ENCODE measurements at places on chromosomes 1 and 21. TPM values are rescaled to one million over a fixed set of nuclear protein-coding genes. Genes with fewer than 3 reads are reported as not detected.

DNA sequence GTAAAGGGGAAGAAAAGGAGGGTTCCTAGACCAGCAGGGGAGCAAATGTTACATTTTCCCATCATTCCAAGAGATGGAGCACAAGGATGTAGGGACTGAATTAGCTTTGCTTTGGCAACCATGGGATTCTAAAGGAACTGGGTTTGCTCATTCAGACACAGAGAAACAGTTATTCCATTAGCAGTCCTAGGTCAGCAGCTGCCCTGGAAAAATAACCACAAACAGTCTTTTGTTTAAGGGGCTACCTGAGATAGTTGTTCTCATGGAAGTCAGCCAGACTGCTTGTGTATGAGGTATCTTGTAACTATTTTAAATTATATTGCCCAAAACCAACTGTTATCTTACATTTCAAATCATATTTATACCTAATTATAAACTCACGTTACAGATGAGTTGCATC lies 58.4 kb upstream of the VCAM1 start:
- no peak overlapping the region for H3K4me3 ChIP-seq
- no peaks in the 10 kb centered on the region for H3K27me3 ChIP-seq
- H3K4me1 ChIP-seq = no peaks in the 10 kb centered on the region
- no peak for DNase-seq
- H3K36me3 ChIP-seq = no peaks in the 10 kb centered on the region
- H3K27ac ChIP-seq = no peak overlapping the region

DNA sequence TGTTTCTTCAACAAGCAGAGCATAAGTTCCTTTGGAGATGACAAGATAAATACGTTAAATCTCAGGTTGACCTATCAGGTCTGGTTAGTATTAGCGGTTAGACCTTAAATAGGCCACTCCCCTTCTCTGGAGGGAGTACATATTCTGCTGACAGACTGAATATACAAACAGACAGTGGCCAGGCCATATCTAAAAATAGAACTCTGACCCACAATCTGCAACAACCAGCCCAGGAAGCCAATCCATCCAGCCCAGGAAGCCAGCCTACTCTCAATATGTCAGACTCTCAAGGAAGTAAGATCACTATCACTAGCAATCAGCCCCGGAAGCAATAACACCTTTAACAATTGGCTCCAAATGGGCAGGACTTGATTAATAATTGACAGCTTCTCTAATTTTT lies 6.7 kb downstream of the IL20 start:
- no peak overlapping the region for H3K27ac ChIP-seq
- DNase-seq = no peak
- H3K4me3 ChIP-seq = no peak overlapping the region
- H3K4me1 ChIP-seq = no peaks in the 10 kb centered on the region
- no peaks in the 10 kb centered on the region for H3K27me3 ChIP-seq

GRCh38 chr1:16122916-16123315 lies 33.0 kb downstream of the EPHA2 start:
- DNase-seq = peak; percentile 69
- no peaks in the 10 kb centered on the region for H3K36me3 ChIP-seq
- H3K4me1 ChIP-seq = no peaks in the 10 kb centered on the region
- no peak overlapping the region for H3K4me3 ChIP-seq

- no peaks in the 10 kb centered on the region for H3K27me3 ChIP-seq
- DNase-seq = no peak
- H3K36me3 ChIP-seq = no peaks in the 10 kb centered on the region
- peak overlapping the region; percentile 61 for H3K27ac ChIP-seq
Observed at GRCh38 chr21:42056468-42056867, 14.6 kb upstream of the UMODL1 start.

DNA sequence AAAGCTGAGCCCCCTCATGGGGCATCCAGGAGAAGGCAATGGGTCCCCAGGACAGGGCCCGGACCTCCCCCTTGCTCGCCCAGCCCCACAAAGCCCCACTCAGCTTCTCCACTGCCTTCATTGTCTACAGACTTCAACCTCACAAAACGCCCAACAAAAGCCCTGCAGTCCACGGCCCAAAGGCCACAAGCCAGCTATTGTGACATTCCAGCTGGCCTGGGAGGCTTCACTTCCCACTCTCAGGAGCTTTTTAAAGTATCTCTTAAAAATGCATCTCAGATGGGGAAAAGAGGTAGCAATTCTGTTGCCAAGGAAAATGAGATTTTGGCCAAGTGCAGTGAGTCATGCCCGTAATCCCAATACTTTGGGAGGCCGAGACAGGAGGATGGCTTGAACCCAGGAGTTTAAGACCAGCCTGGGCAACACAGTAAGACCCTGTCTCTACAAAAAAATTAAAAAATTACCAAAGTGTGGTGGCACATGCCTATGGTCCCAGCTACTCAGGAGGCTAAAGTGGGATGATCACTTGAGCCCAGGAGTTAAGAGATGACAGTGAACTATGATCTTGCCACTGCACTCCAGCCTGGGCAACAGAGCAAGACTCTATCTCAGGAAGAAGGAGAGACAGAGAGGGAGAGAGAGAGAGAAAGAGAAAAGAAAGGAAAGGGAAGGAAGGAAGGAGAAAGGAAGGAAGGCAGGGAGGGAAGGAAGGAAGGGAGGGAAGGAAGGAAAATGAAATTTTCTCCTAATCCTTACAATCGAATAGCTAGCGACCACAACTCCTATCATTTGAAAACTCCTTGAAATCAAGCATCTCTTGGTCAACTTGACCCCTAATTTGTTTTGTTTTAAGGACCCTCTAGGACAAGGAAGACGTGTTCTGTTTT lies 31.4 kb upstream of the TARDBP start:
- peak overlapping the region; percentile 38 for H3K4me3 ChIP-seq
- H3K4me1 ChIP-seq = peaks cover 6% of the 10 kb centered on the region
- DNase-seq = no peak
- no peaks in the 10 kb centered on the region for H3K36me3 ChIP-seq
- H3K27me3 ChIP-seq = no peaks in the 10 kb centered on the region

GRCh38 chr1:25821630-25822091 lies 1.9 kb downstream of the MTFR1L start:
- H3K27me3 ChIP-seq = no peaks in the 10 kb centered on the region
- H3K4me3 ChIP-seq = peak overlapping the region; percentile 88
- no peaks in the 10 kb centered on the region for H3K36me3 ChIP-seq
- DNase-seq = no peak
- no peak overlapping the region for H3K27ac ChIP-seq

GRCh38 chr1:109477821-109478220 lies 5.9 kb upstream of the ATXN7L2 start:
- H3K4me3 ChIP-seq = no peak overlapping the region
- H3K4me1 ChIP-seq = no peaks in the 10 kb centered on the region
- no peaks in the 10 kb centered on the region for H3K27me3 ChIP-seq

KCNH1 gene
- not detected for total RNA-seq

REN gene
- not detected for total RNA-seq

FGGY gene
- total RNA-seq = 16.2 TPM

AMY1A gene
- not detected for total RNA-seq

CFH gene
- 82.3 TPM for total RNA-seq

GPR3 gene
- 0.66 TPM for total RNA-seq

HHIPL2 gene
- 0.98 TPM for total RNA-seq

FCRL2 gene
- 0.66 TPM for total RNA-seq

DYRK3 gene
- total RNA-seq = 7.8 TPM

LCE2A gene
- not detected for total RNA-seq

All from breast epithelium (tissue), 4 donors.